Stimulated activated CD8-positive, alpha-beta memory T cell treated with anti-CD3 and anti-CD28 coated beads, Interleukin-15, amount 100 ng/mL, for 24 hours (primary cell): ENCODE measurements at places on chromosomes 6 and 20.

- no peak for DNase-seq
Measured at GRCh38 chr6:26272171-26272637, 92.8 kb upstream of the BTN3A2 start.

- DNase-seq = no peak
Measured at GRCh38 chr6:138844192-138844591, 48.3 kb downstream of the ECT2L start.

GRCh38 chr6:54431466-54431865 is 123.2 kb downstream of the TINAG start:
- DNase-seq = no peak

- no peak for DNase-seq
Measured at GRCh38 chr6:56243518-56244070, 3.8 kb downstream of the COL21A1 start.

DNA sequence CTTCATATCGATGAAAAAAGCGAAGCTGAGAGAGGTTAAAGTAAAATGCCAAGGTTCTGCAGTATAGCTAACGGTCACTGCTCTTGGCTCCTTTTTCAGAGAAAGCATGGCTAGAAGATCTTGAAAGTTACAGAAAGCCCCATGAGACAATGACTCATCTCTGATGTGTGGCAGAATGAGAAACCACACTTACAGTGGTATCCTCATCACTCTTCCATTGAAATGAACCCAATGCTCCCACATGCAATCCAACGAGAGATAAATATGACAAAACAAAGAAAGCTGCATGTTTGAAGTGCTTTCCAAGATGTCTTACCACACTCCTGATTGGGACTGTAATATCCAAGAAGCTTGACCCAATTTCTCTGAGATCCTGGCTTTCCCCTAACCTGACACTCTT is 694.9 kb downstream of the PRKN start:
- DNase-seq = no peak

GRCh38 chr6:89208551-89208950 is 8.6 kb downstream of the GABRR1 start:
- no peak for DNase-seq
